Choroid plexus epithelial cell (primary cell): ENCODE measurements at places on chromosomes 5 and 9.

- DNase-seq, result no peak
Measured at GRCh38 chr9:131177898-131178297, 52.5 kb downstream of the NUP214 start.

DNA sequence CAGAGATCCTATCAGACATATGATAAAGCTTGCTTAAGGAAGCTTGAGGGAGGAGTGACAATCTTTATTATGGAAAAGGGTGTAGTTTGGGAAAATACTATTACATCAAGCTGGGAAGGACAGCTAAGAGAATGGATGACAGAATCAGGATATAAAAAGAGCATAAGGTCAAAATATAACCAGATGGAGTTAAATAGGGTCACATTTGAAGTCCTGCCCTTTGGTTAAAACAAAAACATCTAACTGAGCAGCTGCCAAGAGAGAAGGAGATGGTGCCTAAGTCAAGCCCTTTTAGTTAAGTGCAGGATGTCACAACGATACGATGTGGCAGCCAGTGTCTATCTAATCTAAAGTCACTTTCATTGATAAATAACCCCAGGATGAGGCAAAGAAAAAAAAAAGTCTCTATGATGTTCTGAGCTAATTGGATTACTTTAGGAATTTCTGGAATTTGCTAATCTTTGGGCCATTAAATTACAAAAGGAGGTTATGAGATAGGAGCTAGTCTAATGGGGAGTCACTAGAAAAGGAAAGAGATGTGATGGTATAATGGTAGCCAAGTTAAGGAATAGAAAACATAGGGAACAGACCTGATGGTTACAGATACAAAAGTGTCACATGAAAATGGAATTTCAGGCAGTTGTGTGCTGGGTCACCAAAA is 365.2 kb downstream of the PDE4D start:
- DNase-seq, result no peak

DNA sequence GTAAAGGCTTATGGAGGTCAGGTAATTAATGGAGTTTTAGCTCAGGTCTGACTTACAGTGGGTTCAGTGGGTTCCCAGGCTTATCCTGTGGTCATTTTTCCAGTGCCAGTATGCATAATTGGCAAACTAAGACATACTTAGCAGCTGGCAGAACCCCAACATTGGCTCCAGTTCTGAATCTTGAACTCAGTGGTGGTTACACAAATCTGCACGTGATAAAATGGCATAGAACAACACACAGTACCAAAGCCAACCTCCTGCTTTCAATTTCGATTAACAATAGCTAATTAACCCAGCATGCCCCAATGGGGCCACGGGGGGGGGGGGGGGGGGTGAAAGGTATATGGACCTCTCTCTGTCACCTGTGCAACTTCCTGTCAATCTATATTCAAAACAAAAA is 19.0 kb upstream of the BARX1 start:
- DNase-seq, result no peak

DNA sequence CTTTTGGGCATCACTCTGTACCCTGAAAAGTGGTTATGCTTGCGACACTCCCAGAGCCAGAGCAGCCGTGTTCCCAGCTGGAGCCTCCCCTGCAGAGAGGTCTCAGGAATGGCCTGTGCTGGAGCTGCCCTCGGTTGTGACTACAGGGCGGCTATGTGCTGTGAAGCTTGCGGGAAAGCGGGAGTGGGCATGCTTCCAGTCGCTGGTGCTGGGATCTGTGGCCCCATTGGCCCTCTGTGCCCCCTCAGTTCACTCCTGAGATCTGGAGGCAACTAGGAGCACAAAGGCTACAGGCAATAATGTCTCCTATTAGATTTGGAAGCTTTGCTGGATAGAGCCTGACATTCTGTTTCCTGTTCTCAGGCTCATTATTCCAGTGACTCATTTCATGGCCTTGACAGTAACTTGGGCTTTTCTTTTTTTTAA is 56.9 kb downstream of the GPR107 start:
- peak; percentile 46 for DNase-seq

- DNase-seq, result no peak
Measured at GRCh38 chr9:134283692-134284265, 42.5 kb upstream of the RXRA start.

DNA sequence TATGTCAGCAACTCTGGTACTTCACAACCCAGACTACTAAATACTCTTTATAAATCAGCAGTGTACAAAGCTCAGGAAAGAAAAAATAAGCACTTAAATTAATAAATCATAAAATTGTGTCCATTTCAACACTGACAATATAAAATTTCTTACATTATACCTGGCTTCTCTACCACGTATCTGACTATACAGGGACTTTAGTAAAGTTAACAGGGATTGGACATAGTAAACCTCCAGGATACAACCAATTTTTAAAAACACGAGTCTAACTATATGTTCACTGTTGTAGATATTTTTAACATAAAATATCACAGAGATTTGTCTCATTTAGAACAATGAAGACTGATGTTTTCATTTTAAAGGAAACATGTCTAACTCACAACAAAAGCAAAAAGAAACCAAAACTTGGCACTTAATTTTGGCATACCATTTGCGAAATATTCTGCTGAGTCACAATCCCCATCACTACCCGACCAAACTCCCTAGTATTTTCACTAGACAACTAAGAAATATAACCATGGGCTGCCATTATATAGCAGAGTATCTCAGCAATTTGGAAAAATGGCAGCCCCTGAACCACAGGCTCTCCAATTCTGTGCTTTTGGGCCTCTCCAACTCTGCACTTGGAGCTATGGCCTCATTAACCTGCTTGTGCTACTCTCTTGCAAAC is 14.4 kb downstream of the FAM169A start:
- peak; percentile 44 for DNase-seq

DNA sequence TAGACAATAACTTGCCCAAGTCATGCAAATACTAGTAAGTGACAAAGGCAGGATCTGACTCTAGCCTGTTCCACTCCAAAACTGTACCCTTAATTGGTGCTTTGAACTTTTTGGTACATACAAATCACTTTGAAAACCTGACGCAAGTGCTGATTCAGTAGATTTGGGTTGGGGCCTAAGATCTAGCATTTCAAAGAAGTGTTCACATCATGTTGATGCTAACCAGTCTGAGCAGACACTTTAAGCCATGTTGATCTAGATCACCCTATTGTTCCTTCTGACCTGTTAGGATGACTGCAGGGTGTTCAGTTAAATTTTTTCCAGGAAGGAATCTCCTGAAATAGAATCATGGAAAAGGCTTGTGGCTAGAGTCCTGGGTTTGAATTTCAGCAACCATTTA is 57.7 kb upstream of the CPEB4 start:
- DNase-seq, result no peak

GRCh38 chr5:57195060-57195459 is 21.2 kb downstream of the GPBP1 start:
- DNase-seq, result no peak

- peak; percentile 66 for DNase-seq
Measured at GRCh38 chr5:122153230-122153629, 23.9 kb downstream of the ZNF474 start.
